NCI-H748 treated with DMSO at 0.1 percent for 48 hours (cell line): ENCODE measurements at places on chromosomes 11 and 22.

GRCh38 chr22:42399315-42400271 lies 32.6 kb downstream of the NFAM1 start:
- DNase-seq, result peak; percentile 96

GRCh38 chr11:36594316-36594989 lies at the start of gene IFTAP:
IFTAP (plus strand) TSS chr11:36594502; CDS start chr11:36610104, 15,602 bp downstream.
- DNase-seq, result peak; percentile 90

DNA sequence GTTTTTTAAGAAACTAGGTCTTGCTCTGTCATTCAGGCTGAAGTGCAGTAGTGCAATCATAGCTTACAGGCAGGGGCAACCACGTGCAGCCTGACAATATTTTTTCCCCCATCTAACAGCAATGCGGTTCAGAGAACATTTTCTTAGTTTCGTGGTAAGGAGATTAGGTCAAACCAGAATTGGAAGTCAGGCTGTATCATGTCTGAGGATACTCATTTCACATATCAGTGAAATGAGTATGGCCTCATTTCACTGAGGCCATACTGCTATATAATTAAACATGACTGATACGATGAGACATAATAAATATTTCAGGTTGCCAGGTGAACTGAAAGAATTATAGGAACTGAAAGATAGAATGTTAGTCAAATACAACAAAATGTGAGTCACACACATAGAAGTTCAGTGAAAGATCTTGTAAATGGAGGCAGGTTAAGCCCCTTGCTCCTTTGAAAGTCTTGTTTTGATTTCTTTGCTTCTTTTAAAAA lies 32.5 kb upstream of the IZUMO1R start:
- no peak for DNase-seq

- no peak for DNase-seq
These were observed 38.0 kb upstream of the IL17RA start for GRCh38 chr22:17046566-17047348.

DNA sequence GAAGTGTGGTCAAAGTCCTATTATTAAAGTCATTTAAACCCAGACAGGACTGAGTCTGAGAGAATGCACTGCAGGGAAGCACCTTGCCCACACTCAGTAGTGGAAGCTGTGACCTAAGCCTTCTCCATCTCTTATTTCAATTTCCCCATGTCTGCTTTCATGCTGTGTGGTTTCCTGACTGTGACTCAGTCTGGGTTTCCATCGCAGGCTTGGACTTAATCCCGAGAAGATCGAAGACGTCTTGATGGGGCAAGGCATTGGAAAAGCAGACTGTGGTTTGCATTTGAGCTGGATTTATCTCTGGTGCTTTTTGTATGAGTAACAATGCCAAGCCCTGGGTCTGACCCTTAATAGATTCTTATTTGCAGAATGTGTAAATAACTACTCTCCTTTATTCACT lies 238.9 kb downstream of the NTM start:
- no peak for DNase-seq

DNA sequence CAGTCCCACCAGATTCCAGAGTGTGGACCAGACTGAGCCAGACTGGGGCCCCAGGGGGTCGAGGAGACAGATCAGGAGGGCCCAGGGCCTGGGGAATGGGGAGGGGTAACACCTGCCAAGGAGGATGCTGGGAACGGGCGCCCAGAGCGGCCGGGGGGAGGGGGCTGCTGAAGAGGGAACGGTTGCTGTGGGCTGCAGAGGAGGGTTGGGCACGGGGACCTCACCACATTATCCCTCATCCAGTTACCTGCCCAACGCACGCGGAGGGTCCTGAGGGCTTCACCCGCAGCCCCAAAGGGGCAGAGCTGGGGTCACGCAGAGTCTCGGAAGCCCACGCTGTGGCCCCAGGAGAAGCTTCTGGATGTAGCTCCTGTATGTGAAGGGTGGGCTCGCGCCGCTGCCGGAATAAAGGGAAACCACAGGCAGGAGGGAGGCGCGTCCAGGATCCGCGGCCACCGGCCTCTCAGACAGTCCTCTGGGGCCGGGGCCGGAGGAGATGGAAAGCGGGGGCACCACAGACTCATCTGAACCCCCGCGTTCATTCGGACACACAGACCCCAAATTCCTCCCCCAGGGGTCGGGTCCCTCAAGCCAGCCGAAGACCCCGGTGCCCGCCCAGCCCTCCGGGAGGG lies 866 bp upstream of the SELENOO start:
- peak; percentile 30 for DNase-seq

DNA sequence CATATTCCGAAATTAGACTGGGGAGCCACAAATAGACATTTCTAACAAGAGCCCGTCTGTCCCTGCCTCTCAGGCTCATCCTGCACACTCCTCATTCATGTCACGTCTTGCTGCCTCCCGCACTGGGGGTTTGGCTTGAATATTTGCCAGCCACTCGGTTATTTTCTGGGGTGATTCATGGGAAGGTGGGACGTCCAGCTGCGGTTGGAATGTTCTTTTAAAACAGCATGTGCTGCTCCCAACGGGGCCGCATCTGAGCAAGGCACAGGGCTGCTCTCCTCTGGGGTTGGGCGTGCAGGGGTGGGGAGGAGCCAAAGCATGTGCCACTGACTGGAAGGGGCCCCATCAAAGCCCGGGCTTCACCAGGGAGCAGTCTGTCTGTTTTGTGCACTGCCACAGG lies 25.9 kb upstream of the SLC5A4 start:
- DNase-seq, result no peak

DNA sequence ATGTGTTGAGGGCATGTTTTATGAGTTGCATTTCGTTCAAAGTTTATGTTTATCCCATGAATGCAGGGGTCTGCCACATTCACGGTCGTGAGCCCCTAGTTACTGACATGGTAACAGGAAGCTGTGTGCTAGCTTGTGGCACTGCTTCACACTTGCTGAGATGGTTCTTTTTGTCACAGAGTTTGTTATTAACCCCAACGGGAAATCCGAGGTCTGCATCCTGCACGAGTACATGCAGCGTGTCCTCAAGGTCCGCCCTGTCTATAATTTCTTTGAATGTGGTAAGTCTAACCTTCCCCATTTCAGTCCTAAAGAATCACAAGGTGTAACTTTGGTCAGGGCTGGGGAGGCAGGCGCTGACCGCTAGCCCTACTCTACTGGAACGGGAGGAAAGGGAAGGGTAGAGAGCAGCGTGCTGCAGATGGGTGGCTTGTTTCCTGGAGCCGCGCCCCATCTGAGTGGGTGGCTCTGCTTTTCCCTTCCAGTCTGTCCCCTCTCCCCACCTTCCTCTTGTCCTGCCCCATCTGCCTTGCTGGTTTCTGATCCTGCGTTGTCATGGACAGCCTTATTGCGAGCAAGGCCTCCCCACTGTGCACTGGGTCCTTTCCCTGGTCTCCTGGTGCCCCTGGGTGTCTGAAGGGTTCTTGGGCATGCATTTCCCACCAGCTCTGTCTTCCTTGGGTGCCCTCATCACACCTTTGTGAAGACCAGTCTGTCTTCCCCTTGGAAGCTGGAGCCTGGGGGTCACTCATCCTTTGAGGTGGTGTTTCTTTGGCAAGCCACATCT lies 11.8 kb downstream of the DGCR8 start:
- DNase-seq, result no peak

DNA sequence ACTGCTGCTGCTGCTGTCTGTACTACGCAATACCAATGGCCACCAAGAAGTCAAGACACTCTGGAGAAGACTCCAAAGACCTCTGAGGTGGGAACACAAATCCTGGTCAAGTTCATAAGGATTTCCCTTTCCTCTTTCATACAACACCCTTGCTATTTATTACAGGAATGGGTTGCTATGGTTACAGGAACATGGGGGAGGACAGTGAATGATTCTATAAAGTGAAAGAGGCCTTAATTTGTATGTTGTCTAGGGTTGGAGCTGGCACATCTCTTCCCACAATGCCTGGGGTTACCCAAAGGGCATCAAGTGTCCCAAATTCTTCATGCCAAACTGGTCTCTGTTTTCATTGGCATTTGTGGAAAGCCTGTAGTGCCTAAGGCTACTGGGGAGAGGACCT lies 11.4 kb upstream of the SEC14L3 start:
- no peak for DNase-seq

GRCh38 chr11:10503777-10504480 lies 37.1 kb downstream of the RNF141 start:
- no peak for DNase-seq

DNA sequence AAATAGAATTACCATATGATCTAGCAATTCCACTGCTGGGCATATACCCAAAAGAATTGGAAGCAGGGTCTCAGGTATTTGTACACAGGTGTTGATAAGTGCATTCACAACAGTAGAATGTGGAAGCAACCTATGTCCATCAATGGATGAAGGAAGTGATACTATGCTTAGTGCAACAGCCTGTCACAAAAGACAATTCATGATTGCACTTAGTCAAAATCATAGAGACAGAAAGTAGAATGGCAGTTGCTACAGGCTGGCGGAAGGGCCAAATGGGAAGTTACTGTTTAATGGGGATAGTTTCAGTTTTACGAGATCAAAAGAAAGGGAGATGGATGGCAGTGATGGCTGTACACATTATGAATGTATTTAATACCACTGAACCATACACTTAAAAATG lies 42.0 kb downstream of the SGSM3 start:
- DNase-seq, result no peak

DNA sequence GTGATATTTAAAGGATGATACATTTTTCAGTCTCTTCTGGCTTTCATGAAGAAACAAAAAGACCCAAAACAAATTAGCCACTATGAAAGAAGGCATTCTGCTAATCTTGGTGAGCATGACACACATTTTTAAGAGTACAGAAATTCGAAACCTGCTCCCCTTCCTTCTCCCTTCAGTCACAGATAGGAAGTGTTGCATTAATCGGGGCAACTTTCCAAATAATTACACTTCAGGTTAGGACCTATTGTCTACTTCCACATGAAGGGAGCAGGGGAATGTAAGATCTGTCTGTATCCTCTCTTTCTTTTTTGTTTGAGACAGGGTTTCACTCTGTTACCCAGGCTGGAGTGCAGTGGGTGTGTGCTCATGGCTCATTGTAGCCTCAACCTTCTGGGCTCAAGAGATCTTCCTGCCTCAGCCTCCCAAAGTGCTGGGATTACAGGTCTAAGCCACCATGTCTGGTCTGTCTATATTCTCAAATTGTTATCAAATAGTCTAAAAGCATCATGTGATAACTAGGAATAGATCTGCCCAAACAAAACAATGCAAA lies 45.8 kb downstream of the NCAM1 start:
- DNase-seq, result no peak
